ENCODE measurements at places on chromosomes 2 and 18. TPM values are rescaled to one million over a fixed set of nuclear protein-coding genes. Genes with fewer than 3 reads are reported as not detected.

The AGXT gene
- total RNA-seq = not detected

The GDF7 gene
- total RNA-seq = not detected

The EPB41L3 gene
- 2.7 TPM for total RNA-seq

The EFR3B gene
- total RNA-seq = 0.02 TPM

The ABCB11 gene
- 0.02 TPM for total RNA-seq

- no peak for DNase-seq
These were observed 65.9 kb upstream of the RAB27B start for GRCh38 chr18:54762386-54762785.

- DNase-seq = no peak
These were observed 1.2 kb upstream of the TRAPPC8 start for GRCh38 chr18:31943878-31944816.

DNA sequence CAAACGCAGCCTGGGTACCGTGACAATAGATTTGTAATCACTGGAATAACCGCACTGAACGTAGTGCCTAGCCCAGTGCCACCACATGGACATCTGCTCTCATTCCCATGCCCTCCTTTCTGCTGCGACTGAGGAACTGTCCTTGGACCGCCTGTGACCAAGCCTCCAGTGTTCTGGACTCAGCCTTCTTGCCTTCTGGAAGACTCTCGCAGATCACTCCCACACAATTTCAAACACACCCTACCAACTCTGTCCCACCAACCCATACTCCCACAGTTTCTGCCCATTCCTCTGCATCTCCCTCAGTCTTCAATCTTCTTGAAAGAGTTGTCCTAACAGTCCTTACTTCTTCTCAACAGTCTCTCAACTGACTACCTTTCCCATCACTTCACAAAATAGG, 2.1 kb downstream of the RNF149 start:
- DNase-seq = no peak

GRCh38 chr2:7427293-7428060, 510.3 kb downstream of the RNF144A start:
- DNase-seq = peak; percentile 23

DNA sequence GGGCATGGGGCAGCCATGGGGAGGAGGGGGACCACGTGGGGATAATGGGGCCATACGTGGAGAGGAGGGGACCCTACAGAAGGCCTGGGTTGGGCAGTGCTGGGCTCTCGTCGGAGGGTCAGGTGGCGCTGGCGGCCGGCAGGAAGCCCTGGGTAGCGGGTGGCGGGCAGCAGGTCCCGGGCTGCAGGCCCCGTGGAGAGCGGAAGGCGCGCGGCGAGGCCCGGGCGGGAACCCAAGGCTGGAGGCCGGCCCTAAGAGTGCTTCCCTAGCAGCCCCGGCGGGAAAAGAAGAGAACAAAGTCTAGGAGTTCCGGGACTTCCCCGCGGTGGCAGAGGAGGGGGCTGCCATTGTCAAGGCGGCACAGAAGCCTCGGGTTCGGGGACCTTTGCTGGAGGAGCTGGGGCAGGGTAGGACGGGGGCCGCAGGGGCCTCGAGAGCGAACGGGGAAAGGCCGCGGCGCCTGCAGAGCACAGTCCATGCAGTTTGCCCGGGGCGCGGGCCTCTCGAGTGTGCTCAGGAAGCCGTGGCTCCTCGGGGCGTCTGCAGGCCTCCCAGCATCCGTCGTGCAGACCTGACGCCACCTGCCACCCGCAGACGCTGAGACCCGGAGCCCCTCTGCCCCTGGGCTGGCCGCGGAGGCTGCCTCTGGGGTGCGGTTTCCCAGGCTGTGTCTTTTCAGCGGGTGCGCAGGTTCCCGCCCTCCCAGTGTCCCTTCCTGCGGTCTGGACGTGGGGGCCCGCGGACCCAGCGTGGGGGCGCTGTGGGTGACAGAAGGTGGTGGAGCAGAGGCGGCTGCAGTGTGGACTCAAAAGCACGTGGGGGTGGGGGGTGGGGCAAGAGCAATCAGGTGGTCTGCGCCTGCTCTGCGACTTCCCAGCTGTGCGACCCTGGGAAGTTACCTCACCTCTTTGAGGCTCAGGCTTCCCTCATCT, 19.4 kb upstream of the NCL start:
- DNase-seq = no peak

Measured in M059J (cell line).